ENCODE measurements at places on chromosomes 1 and 21.

DNA sequence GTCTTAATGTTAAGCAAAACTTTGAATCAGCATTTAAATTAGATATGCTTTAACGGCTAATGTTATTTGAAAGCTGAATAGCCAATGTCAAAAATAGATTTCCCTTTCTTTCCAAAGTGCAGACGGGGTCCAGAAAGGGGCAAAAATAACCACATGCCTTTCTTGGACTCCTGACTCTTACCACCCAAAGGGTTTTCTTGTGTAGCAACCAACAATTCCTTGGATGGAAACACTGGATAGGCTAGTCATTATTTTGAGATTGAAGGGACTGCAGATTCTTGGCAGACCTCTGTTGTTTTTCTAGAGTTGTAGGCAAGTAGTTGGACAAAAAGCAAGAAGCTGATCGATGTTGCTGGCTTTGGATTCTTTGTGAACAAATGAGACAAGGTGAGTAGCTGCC lies 107.0 kb downstream of the MRPS6 start:
- DNase-seq, result no peak

GRCh38 chr1:28927648-28928313 lies 13.4 kb downstream of the EPB41 start:
- no peak for DNase-seq

- no peak for DNase-seq
Measured at GRCh38 chr1:115331558-115332331, 6.3 kb downstream of the NGF start.

DNA sequence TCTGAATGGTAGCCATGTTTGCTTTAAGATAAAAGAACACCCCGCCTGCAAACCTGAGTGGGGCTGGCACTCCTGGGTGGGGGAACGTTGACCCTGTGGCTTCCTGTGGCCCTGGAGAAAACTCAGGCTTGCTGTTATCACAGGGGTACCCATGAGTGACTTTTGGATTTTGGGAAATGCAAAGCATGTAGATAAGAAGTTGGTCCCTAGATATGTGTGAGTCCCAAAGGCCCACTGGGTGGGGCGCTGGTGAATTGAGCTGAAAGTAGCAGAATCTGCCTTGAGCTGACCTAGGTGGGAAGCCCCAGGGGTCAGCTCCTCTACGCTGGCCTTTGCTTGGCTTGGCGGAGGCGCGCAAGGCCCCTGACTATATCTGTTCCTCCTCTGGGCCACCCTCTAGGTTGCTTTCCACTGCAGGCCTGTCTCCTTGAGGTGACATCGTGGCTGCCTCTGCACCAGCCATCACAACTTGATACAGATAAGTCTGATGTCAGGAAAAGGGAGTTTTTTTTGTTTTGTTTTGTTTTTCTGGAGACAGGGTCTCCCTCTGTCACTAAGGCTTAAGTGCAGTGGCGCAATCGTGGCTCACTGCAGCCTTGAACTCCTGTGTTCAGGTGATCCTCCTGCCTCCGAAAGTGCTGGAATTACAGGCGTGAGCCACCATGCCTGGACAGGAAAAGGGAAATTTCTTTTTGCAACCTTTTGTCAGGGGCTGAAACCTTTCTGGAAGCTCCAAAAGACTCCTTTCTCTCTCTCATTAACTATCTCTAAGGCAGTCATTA lies 72.2 kb downstream of the AGPAT3 start:
- DNase-seq, result no peak

- peak; percentile 42 for DNase-seq
Measured at GRCh38 chr1:156664767-156665411, 12.3 kb downstream of the NES start.

GRCh38 chr21:34100790-34101189 lies 27.4 kb downstream of the MRPS6 start:
- DNase-seq, result no peak

- no peak for DNase-seq
Measured at GRCh38 chr1:173002891-173003838, 47.6 kb downstream of the TNFSF18 start.

DNA sequence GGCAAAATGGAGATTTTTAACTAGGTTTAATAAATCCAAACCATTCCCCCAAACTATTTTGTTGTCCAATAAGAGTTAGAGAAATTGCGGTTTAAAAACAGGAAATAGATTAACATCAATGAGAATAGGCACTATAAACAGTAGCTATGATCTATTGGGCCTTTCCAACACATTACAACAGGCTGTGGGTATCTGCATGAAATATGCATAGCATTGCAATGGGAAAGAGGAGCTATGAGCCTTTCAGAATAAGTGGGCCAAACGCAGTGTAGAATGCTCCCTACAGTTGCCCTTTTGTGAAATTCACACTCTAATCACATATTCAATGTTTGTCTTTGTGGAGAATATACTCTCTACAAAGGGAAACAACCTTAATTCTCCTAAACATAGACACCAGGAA lies 305.5 kb upstream of the PRMT6 start:
- DNase-seq, result no peak

- no peak for DNase-seq
Measured at GRCh38 chr1:6546326-6546725, 8.0 kb downstream of the NOL9 start.

- no peak for DNase-seq
Measured at GRCh38 chr21:42040411-42041180, 30.4 kb upstream of the ZBTB21 start.

DNA sequence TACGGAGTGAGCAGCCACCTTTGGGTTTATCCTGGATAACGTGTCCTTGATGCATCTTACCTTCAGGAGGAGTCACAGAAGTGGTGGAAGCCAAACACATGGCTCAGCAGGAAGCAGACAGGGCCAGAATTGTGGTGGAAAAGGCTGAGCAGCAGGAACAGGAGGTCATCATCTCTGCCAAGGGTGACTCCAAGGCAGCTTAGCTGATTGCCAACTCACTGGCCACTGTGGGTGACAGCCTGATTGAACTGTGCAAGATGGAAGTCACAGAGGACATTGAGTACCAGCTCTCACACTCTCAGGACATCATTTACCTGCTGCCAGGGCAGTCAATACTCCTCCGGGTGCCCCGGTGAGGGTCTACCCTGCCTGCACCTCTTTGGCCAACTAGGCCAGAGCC lies 179.3 kb downstream of the FAF1 start:
- no peak for DNase-seq

DNA sequence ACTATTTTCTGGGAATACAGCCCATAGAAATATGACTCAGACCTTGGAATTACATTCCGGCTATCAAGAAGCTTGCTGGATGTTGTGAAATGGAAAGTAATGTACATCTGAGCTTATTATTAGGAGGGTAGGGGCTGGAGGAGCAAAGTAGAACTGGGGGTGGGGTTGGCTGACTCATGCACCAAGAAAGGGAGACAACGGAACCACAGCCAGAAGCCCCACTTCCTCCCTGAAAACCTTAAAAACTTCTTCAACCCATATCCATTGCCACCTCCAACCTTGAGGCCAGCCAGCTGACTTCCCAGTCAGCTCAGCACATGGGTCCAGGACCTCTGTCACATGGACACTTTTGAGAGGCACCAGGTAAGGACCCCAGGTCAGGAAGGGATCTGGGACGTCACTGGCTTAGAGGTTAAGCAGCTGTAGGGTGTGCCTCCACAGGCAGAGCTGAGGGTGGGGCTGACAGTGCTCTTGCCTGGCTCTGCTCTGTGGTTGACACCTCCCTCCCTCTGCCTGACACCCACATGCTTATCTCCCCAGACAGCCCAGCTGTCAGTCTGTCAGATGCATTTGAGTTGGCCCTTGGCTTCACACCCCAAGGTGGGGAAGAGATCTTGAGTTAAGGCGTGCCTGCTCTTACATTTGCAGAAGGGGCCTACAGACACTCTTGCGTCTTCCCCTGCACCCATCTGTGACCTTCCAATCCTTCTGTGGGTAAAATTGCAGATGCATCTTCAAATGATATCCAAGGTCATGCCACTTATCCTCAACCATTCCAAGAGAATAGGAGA lies 5.7 kb upstream of the ZNF683 start:
- no peak for DNase-seq

DNA sequence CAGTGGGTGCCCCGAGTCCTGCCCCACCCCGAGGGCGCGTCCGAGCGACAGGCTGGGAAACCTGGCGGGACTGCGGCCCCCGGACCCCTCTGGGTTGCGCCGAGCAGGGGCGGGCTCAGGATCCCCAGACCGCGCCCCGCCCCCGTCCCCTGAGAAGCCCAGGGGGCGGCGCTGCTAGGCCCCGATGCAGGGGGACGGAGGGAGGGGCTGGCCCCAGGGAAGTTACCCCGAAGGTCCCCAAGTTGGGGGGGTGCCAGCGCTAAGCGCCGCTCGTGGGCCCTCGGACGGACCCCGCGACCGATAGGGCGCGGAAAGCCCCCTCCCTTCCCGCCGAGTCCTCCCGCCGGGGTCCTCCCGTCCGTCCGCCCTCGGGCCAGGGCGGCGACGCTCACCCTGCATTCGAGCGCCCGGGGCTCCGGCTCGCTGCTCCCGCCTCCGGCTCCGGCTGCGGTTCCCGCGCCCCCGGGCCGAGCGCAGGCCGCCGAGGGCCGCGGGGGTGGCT lies 414 bp downstream of the GPR153 start:
- DNase-seq, result no peak

GRCh38 chr1:147497826-147498225 lies 43.5 kb upstream of the BCL9 start:
- no peak for DNase-seq

GRCh38 chr1:245480393-245481120 lies 325.8 kb downstream of the KIF26B start:
- no peak for DNase-seq

- DNase-seq, result no peak
Measured at GRCh38 chr1:214292322-214292721, 11.4 kb downstream of the SMYD2 start.

DNA sequence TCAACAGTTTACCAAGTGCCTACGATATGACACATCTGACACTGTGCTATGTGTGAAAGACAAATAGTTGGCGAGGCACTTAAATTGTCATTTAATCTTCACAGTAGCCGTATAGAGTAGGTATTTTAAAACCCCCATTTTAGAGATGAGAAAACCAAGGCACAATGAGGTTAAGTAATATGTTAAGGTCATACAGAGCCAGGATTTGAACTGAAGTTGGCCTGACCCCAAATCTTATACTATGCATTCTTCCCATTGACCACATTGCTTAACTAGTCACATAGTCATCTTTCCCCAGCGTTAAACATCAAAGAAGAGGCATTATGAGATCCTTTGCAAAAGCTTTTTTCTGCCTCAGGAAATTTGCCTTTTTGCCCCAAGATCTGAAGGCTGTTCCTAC lies 3.9 kb downstream of the INKA2 start:
- DNase-seq, result no peak

DNA sequence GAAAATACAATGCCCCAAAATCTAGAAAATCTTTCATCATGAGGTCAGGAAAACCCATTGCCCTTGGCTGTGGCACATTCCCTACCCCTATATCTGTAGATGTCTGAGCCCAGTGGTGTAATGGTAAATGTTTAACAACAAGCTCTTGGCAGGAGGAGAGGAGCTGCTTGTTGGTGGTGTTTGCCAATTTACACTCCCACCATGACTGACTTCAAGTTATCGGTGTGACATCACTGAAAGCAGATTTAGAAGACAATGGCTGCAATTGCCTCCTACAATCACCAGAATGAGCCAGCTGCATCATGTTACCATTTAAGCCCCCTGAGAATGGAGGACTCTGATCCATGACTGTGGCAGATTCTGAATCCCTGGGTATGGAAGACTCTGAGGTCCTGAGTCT lies 70.9 kb downstream of the SDC3 start:
- no peak for DNase-seq

- no peak for DNase-seq
Measured at GRCh38 chr1:54377040-54377691, 29.0 kb downstream of the SSBP3 start.

DNA sequence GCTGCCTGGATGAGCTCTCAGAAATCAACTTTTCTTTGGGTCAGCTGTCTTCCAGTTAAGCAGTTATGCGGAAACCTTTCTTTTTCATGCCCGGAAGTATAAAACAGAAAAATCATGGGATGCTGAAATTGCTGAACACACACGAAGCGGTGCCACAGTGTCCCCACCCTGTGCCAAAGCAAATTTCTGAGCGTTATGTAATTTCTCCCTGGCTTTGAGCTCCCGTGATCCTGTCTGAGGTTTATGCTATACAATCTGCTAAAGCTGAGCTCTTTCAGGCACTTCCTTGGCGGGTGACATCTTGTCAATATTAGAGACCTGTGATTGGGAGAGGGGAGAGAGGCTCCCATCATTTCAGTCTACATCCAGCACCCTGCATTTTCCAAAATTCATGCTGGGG lies 201.7 kb downstream of the ROR1 start:
- no peak for DNase-seq

Data from nucleus accumbens (tissue), 56 donors.